ENCODE measurements at places on chromosomes 5 and 9.

- no peak for DNase-seq
Observed at GRCh38 chr9:123746765-123747164, 183.2 kb downstream of the DENND1A start.

GRCh38 chr5:55232985-55233928, at the start of gene CCNO:
Gene CCNO, minus strand, starts transcription at chr5:55233608. Its CDS starts 85 bp downstream, at chr5:55233523.
- peak; percentile 75 for DNase-seq

DNA sequence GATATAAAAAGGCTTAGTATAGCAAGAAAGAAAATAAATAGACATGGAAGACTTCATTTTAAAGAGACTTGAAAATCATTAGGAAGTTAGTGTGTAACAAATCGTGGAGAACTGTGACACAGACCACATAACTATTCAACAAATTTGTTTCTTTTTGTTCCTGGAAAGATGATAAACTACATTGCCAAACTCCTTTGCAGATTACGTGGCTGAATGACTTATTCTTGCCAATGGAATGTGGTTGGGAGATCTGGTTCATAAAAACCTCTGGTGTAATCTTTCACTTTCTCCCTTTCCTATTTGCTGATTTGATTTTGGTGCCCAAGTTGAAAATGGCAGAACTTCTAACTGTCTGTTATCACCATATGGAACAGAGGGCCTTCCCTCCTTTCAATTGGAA, 328.9 kb upstream of the MEF2C start:
- no peak for DNase-seq

DNA sequence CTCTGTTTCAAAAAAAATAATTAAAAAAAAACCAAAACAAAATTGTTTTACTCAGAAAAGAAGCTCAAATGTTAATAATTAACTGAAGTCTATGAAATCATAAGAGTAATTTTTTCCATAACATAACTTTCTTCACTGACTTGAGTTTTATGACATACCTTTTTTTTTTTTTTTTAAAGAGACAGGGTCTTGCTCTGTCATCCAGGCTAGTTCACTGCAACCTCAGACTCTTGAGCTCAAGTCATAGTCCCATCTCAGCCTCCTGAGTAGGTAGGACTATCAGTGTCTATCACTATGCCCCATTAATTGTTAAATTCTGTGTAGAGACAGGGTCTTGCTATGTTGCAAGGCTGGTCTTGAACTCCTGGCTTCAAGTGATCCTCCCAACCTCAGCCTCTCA, 21.9 kb downstream of the SAR1B start:
- DNase-seq = no peak

GRCh38 chr5:121982893-121983285, 21.1 kb downstream of the SRFBP1 start:
- no peak for DNase-seq

GRCh38 chr5:115379622-115380344, 83.3 kb upstream of the CCDC112 start:
- peak; percentile 7 for DNase-seq

- DNase-seq = no peak
Observed at GRCh38 chr5:32543291-32543690, 42.1 kb upstream of the SUB1 start.

DNA sequence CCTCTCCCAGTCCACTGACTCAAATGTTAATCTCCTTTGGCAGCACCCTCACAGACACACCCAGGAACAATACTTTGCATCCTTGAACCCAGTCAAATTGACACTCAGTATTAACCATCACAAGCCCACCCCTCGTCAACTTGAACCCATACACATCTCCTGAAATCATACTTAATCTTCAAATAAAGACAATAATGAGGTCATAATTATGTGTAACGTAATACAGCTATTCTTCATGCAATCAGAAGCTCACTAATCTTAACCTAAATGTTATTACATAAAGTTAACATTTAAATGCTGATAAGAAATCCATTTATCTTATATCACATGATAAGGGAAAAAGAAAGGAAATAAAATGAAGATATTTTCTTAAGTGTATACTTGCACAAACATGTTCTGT, 65.2 kb downstream of the PPIC start:
- DNase-seq = no peak

DNA sequence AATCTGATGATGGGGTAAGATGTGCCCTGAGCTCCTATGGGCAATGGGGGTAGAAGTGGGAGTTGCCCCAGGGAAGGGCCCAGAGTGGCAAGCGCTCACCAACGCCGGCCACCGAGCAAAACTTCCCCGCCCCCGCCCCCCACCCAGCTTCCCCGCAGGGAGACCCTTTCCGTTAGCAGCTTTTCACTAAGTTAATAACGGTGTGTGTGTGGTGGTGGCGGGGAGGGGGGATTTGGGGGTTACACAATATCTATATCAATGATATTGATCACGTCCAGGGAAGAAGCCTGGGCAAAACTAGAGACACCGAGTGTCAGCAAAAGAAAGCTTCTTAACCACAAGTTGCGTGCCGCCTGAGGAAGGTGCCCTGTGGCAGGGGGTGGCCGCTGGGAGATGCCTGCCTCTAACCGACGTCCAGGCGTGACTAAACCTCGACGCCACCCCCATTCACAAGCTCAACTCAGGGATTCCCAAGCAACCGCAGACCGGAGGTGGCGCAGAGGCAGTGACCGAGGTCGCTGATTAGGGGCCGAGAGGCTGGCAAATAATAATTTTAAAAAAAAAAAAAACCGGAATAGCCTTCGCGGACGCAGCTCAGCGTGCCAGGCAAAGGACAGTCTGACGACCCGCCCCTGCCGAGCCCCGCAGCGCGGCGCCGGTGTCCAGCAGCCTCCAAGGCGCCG, 222.6 kb downstream of the MEF2C start:
- DNase-seq = no peak

DNA sequence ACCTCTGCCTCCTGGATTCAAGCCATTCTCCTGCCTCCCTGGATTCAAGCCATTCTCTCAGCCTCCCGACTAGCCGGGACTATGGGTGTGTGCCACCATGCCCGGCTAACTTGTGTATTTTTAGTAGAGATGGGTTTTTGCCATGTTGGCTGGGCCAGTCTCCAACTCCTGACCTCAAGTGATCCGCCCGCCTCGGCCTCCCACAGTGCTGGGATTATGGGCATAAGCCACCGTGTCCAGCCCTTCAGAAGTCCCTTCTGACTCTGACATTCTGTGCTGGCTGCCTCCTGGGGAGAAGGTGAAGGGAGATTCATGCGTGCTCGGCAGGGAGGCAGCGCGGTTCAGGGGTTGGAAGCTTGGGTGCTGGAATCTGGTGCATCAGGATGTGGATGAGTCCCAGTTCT, 28.8 kb downstream of the PRRX2 start:
- no peak for DNase-seq

DNA sequence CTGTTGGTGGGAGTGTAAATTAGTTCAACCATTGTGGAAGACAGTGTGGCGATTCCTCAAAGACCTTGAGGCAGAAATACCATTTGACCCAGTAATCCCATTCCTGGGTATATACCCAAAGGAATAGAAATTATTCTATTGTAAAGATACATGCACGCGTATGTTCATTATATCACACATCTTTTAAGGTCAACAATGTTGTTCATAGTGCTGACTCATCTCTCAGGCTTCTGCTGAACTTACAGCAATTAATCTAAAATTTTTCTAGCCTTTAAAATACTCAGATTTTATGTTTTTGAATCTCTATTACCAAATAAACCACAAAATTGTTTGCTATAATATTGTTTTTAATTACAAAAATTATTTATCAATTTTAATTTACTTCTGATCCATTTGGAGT, 38.8 kb upstream of the ZNF618 start:
- no peak for DNase-seq

DNA sequence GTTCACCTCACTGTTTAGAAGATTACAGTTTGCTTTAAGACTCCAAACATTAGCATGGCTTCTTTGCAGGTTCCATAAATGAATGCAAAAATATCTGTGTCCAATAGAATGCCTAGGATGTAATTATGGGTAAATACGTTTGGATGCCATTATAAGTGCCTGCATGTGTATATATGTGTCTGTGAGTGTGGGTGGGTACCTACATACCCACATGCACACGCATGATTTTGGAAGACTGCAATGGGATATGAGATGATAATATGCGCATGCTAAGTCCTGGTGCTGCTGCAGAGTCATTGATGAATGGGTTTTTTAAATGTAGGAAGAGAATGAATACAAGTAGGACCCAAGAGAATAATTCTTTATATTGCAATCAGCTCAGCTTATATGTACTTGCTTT, 406.4 kb downstream of the ZSWIM6 start:
- no peak for DNase-seq

DNA sequence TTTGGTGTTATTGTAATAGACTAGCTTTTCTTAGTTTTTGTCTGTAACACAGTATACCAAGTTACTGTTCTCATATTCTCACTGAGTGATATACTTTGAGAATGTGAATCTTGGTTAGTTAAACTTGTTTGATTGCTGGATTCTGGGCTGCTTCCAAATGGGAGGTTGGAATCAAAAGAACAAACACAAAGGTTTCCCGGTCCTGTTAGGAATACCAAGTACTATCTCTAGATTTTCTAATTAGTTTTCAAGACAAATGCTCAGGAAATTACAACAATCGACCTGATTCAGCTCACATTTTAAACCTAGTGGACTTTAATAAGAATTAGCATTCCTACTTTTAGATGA, 244.3 kb downstream of the CSNK1G3 start:
- DNase-seq = no peak

DNA sequence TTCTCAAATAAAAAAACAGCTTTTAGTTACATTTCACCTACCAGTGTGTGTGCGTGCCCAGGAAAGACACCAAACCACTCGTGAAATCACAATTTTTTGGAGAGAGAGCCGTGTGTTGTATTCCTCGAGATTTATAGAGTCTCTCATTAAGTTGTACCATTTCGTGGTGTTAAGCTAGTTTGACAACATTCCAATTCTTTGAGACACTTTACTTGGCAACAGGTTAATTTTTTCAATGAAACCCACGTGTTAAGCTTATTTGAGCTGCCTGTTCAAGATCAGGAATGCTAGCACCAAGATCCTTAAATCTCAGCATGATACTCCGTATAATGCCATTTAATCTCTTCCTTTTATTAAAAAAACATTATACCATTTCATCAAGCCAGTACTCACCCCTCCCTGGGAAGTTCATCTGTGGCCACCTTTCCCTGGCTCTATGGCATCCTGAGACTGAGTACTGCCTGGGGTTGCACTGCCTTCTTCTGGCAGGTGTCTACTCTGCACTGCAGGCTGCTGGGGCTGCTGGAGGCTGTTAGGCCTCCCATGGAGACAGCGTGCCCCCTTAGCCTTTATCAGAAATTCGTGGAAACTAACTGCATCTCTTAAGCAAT, 143.7 kb downstream of the ARHGAP26 start:
- no peak for DNase-seq

DNA sequence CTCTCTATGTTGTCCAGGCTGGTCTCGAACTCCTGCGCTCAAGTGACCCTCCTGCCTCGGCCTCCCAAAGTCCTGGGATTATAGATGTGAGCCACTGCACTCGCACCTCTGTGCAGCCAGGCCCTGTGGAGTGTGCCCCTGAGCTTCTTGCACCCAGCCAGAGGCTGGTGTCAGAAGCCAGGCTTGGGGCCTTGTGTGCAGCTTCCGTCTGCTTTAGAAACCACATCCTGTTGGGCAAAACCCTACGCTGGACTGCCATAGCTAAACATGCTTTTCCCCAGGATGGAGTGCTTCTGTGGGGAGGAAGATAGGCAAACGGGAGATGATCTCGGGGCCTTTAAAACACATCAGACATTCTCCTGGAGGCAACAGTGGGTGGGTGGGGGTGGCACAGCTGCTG, 40.1 kb downstream of the PRRT1B start:
- DNase-seq = peak; percentile 55

- DNase-seq = no peak
Observed at GRCh38 chr5:171578829-171579491, 159.5 kb downstream of the FGF18 start.

GRCh38 chr9:86176468-86176867, 77.1 kb upstream of the GOLM1 start:
- DNase-seq = no peak

GRCh38 chr9:114185570-114186490, 30.5 kb downstream of the COL27A1 start:
- no peak for DNase-seq

DNA sequence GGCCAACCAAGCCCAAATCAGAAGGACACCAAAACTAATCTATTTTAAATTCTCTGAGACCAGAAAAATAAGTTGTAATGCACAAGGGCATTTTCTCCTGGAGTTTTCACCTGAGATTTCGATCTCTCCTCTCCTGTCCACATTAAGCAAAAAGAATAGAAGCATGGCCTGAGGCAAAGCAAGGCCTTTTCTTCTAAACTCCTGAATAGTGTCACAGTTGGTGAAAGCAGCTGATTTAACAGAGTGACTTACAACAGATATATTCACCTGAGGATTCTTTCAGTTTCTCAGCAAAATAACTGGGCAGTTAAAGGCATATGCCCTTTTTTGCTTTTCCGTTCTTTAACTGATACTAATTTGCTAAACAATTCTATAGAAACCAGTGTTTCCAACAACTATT, 547.7 kb downstream of the EFNA5 start:
- DNase-seq = no peak

GRCh38 chr9:94586316-94586715, 7.3 kb downstream of the FBP2 start:
- DNase-seq = no peak

GRCh38 chr5:74413403-74414048, 227.0 kb downstream of the ENC1 start:
- DNase-seq = no peak

- DNase-seq = no peak
Observed at GRCh38 chr9:69307446-69308205, 17.4 kb upstream of the ENTREP1 start.

GRCh38 chr9:101191723-101192122, 163.2 kb downstream of the PLPPR1 start:
- no peak for DNase-seq

DNA sequence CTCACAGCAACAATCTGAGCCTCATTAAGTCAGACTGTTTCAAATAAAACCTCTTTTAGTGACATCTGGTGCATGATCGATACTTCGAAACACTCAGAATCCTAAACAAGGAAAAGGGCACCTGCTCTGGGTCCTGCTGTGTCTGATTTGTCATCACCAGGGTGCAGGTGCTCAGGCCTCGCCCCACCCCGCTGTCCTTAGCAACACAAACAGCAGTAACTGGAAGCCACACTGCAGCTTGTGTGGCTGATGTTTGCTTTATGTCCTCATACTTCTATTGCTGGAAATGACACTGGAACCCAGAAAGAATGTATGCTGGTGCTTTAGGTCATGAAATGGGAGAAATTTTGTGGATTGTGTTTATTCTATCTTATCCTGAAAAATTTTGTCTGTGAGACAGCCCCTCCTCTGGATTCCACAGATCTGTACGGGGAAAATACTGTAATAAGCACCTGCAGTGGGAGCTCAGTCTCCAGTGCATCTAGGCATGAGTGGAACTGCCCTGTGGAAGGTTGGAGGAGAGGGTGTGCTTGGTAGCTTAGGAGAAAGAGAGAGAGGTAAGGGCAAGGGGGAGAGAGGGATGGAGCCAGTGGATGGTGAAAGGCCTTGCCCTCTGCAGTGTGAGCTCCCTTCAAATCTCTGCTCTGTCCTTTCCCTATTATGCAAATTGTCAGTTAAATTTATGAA, 284.2 kb downstream of the SMARCA2 start:
- no peak for DNase-seq

DNA sequence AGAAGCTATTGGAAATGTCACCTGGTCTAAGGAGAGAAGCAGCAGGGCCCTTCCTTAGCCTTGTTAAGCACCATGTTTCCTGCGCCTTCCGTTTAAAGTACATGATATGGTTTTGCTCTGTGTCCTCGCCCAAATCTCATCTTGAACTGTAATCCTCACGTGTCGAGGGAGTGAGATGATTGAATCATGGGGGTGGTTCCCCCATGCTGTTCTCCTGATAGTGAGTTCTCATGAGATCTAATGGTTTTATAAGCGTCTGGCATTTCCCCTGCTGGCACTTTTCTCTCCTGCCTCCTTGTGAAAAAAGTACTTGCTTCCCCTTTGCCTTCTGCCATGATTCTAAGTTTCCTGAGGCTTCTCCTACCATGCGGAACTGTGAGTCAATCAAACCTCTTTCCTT, 49.7 kb downstream of the PRDM6 start:
- DNase-seq = no peak

Measured in activated CD4-positive, alpha-beta T cell treated with anti-CD3 and anti-CD28 coated beads for 48 hours (primary cell).